Activated CD4-positive, alpha-beta T cell treated with anti-CD3 and anti-CD28 coated beads for 48 hours (primary cell): ENCODE measurements at places on chromosomes 5 and 9.
A peak's percentile ranks its signal among the peaks of the same experiment; 100 is the strongest.

DNA sequence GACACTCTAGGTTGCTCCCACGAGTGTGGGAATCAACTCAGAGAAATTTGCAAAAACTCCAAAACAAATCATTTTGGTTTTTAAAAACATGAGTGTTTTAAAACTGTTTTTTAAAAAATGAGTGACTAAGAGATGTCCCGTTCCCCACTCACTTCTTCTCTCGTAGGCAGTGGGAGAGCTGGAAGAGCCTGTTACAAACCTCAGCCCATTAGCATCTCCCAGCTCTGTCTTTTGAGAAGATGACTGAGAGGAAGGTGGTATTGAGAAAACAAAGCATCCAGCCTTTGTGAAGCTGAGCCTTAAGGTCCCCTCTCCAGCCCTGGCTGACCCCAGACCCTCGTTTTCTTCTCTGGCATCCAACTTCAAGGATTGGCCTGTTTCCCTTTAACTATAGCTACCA is 4.7 kb upstream of the ANKRD33B start:
- no peak for DNase-seq

DNA sequence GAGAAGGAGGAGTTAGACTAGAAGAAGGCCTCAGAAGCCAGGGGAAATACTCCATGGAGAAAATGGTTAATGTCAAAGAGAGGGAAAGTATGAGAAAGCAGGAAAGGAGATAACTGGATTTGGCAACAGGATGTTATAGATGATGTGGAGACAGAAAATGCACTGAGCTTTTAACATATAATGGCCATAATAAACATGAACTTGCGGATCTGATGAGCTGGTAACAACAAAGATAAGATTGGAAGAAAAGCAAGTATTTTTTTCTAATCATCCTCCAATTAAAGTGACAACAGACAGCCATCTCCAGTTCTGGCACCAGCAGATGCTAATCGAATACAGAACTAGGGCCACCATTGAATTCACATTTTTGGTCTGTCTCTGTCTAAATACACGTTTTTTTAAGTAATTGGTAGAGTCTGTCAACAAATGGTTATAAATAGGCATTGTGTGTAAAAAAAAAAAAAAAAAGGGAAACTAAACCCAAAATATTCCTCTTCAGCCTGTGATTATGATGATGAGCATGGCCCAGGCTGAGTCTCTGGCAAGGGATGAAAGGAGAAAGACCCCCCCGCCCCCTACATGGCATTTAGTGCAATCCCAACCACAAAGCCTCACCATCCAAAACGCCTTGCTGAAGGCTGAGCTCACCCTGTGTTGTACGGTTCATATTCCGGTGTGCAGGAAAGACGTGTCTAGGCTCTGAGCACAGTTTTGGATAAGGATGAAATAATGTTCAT is 149.5 kb upstream of the LHFPL2 start:
- DNase-seq: no peak

DNA sequence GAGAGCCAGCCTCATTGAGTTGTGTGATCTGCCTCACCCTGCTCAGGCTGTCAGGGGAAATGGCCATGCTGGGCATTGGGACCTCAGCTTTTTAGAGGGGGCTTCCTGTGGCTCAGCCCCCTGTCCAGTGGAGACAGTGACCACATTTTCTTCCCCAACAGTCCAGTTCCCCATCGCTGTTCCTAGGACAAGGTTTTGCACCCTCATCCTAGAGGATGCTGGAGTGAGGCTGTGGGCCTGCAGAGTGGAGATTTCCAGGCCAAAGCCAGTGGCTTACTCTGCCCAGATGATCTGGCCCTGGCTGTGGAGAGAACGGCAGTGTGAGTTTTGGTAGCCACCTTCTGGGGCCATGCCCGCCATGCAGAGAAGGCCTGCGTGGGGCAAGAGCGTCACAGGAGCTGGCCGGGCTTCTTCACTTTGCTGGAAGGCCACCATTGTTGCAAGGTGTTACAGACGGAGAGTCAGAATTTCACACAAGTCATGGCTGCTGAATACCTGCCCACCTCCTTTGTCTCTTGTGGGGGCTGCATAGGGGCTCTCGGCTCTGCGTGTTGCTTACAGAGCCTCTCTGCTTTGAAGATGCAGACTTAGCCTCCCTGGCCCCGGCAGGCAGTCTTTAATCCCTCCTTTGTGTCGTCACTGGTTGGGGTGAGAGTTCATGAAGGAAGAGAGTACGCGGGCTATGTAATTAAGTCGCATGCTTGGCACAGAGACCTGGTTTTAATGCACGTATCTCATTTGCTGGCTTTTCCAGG is 35.2 kb upstream of the PITX1 start:
- no peak for DNase-seq

DNA sequence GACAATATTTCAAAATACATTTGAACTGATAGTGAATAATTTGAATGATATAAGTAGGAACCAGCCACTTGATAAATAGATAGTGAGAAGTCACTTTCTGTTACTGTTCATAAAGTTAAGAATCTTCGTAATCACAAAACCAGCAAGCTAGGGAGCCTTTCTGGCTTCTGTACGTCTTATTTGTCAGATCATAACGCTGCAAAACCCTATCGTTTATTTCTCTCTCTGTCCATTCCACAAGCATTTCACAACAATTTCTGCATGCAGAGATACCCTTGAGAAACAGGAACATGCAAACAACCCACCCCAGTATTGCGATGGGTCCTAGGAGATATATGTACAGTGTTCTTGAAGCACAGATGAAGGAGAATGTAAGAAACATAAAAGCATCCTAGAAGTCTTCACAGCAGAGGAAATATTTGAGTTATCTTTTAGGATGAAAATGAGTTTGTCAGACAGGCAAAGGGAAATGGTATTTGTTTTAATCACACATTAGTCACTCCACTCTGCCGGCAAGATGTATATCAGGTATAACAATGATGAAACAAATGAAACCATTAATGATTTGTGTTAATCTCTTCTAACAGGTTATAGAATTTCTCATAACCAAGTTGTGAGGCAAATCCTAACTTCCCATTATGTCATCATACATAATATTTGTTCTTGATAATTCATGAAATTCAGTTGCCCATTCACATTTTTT is 668.7 kb upstream of the FTMT start:
- DNase-seq: no peak

GRCh38 chr5:6900247-6901227 is 187.3 kb downstream of the TENT4A start:
- no peak for DNase-seq

DNA sequence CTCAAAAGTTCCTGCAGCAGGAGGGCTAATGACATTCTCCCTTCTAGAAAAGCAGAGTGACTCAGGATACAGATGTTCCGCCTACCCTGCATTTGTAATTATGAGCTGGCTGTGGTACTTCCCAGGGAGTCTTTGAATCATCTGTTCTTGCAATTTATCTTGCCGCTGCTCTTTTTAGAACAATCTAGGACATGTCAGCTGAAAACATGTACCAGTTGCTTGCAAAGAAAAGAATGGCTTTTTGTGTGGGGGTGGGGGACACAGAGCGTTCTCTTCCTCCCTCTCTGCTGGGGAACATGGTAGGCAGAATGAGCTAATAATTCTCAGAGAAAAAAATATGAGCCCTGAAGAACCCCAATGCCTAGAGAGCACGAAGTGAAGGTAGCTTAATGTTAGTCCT is 51.7 kb upstream of the TUT7 start:
- peak; percentile 49 for DNase-seq

DNA sequence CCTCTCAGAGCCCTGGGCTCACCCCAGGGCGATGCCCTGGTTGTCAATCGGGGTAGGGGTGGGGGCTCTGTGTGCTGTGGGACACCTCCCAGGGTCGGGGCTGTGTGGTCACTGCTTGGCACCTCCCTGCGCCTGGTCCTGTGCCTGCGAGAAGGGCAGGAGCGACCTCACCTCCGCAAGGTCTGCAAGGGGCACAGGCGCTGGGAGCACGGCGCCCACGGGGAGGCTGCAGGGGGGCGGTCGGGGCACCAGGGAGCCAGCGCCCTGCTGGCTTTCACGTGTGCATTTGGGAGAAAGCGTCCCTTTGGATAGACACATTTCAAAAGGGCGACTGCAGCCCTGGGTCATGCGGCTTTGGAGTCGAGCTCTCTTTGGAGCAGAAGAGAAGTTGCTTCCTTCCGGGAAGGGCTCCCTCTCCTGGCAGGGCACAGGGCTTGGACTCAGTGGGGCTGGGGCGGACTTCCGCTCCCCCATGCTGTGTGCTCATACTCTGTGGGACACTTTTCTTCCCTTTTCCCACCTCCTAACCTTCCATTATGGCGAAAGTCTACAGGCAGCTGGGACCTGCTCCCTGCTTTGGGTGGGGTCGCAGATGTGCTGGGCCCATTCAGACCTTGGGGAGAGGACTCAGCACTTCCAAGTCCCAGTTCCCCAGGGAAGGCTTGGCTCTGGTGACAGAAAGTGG is 52.9 kb upstream of the SLC28A3 start:
- DNase-seq: no peak

DNA sequence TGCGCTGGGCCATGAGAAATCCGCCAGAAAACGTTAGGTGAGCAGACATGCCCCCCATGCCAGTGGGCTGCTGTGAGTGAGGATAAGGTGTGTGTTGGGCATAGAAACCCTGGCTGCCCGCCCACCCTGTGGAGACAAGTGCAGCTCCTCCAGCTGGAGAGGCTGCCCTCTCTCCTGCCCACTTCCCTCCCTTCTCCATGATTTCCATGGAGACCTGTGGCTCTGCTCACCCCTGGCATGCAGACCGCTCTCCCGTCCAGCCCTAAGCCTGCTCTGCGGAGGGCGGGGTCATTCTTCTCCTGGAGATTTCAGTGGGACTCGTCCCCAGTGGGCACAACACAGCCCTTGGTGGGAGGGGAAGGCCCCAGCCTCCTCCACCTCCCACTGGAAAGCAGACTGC is 133.0 kb upstream of the FAM120A start:
- no peak for DNase-seq

GRCh38 chr9:97243606-97244005 is 63.9 kb upstream of the CCDC180 start:
- no peak for DNase-seq

GRCh38 chr9:104858271-104858670 is 69.7 kb downstream of the ABCA1 start:
- no peak for DNase-seq

DNA sequence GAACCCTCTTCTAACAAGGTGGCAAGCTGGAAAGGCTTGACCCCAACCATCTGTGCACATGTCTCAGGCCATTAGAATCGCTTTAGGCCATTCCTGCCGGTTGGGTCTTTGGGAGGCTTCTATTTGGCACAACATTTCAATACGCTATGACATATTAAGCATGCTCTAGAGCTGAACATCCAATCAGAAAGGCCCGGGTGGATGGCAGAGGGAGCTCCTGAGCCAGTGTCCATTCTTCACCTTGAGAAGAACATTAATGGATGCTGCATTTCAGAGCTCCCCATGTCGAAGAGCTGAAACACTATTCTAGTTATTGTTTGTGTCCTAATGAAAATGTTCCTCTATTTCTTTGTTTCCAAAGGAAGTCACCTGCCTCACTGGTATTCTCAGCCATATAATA is 12.8 kb downstream of the SPATA9 start:
- no peak for DNase-seq

DNA sequence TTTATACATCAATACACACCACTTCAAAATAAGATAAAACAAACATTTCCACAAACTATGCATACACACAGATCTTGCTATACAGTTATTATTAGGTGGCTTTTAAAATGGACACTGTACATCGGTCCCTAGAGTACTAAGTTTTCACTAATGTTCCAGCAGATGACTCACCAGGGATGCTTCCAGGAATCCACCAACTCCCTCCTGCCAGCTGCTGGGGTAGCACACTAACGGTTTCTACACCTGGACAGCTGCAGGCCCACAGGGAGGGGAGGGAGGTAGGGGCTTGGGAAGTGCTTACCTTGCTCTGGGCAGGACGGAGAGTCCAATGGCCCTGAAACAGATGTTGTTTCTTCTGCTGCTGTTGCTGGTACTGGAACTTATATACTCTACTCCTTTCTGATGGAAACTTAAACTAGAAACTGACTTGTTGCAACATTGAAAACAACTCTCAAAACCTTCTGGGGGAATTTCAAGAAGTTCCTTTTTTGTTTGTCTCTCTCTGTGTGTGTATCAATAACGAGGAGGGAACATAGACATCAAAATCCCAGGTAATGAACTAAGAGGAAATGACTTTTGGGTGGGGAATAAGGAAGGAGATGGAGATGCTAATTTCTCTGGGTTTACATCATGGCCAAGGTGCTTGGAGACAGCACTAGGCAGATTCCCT is at the start of gene IL12B:
IL12B (minus strand) TSS at position 357 of the 670 bp plus-strand sequence. CDS start 3,705 bp downstream, outside the sequence.
- no peak for DNase-seq

DNA sequence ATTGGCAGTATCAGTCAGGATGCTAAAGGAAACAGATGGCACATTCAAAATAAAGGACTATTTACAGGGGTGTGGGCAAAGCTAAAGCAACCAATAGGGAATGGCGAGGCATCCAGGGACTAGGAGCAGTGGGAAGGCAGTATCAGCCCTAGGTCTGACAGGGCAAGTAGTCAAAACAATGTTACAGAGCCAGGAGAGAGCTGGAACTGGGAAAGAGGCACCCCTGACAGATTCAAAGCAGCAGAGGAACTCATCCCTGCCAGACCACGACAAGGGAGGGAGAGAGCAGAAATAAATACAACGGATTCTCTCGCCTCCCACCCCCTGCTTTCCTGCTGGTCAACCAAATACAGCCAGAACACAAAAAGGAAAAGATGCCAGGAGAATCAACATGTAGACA is 371.5 kb downstream of the NR2F1-AS1 start:
- no peak for DNase-seq

GRCh38 chr9:1455766-1456165 is 405.6 kb downstream of the DMRT2 start:
- no peak for DNase-seq

- no peak for DNase-seq
Observed at GRCh38 chr5:126065061-126065460, 358.1 kb upstream of the GRAMD2B start.

- DNase-seq: no peak
Observed at GRCh38 chr5:114838937-114839336, 330.8 kb downstream of the TRIM36 start.

DNA sequence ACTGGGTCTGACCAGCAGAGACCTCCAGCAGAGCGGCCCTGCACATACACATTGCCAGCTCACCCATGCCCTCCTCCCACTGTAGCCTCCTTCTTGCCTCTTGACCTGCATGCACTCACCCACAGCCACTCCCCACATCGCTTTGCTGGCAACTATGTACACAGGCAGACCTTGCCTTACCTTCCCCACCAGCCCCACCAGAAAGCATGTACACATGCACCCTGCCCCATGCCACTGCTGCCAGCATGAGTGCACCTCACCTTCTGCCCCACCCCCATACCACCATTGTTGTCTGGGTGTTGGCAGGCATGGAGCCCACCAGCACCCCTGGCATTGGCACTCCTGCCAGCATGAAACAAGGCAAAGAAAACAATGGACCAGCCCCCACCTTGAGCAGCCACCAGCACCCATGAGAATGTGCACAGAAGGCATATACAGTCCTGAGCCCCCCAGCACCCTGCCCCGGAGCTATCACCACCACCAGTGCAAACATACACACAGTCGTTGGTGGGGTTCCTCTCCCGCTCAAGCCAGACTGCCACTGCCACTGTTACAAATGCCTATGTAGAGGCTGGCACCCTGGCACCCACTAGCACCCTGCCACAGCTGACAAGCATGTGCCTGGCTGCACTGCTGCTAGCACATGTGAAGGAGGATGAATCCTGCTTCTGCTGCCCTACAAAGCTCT is 171.4 kb upstream of the NR4A3 start:
- no peak for DNase-seq
